ENCODE measurements at places on chromosomes 12 and 14. TPM values are rescaled to one million over a fixed set of nuclear protein-coding genes. Genes with fewer than 3 reads are reported as not detected.

Gene PLCZ1
- not detected for total RNA-seq

Gene ALDH2
- total RNA-seq, result 324 TPM

Gene RNF31
- total RNA-seq, result 82.4 TPM

Gene CFAP54
- 35.4 TPM for total RNA-seq

Gene ARHGEF25
- 23.0 TPM for total RNA-seq

Gene LRRC43
- total RNA-seq, result 10.7 TPM

Gene SRRM4
- total RNA-seq, result 0.03 TPM

Gene TMPRSS12
- not detected for total RNA-seq

Gene IL31
- total RNA-seq, result not detected

Gene PLA2G1B
- 6.5 TPM for total RNA-seq

Gene CACNA1C
- 11.7 TPM for total RNA-seq

Gene DPF3
- 0.74 TPM for total RNA-seq

DNA sequence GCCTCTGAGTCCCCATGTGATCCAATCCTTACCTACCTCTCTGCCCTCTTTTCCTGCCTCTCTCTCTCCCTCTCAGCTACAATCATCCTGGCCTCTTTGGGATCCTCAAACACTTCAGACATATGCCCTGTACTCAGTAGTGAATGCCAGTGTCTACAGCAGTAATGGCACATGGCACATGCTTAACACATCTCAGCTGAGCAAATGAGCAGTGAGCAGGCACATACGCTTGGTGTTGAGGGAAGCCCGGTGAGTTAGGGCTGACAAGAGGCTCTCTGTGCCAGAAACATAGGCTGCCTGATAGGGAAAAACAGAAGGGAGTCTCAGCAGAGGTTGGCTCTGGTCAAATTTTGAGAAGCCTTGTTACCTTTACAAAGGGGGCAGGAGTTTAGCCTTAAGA is 409.1 kb downstream of the TMEM132D start:
- no peaks in the 10 kb centered on the region for H3K27me3 ChIP-seq
- DNase-seq, result no peak
- no peak overlapping the region for H3K27ac ChIP-seq
- no peaks in the 10 kb centered on the region for H3K36me3 ChIP-seq
- H3K4me1 ChIP-seq, result no peaks in the 10 kb centered on the region

GRCh38 chr12:75236206-75236605 is 26.6 kb upstream of the KCNC2 start:
- DNase-seq, result no peak
- no peak overlapping the region for H3K27ac ChIP-seq
- H3K27me3 ChIP-seq, result no peaks in the 10 kb centered on the region
- no peaks in the 10 kb centered on the region for H3K4me1 ChIP-seq
- no peak overlapping the region for H3K4me3 ChIP-seq

GRCh38 chr14:76808990-76809389 is 3.7 kb downstream of the ANGEL1 start:
- no peak for DNase-seq
- H3K27me3 ChIP-seq, result no peaks in the 10 kb centered on the region
- no peak overlapping the region for H3K4me3 ChIP-seq
- no peak overlapping the region for H3K27ac ChIP-seq

DNA sequence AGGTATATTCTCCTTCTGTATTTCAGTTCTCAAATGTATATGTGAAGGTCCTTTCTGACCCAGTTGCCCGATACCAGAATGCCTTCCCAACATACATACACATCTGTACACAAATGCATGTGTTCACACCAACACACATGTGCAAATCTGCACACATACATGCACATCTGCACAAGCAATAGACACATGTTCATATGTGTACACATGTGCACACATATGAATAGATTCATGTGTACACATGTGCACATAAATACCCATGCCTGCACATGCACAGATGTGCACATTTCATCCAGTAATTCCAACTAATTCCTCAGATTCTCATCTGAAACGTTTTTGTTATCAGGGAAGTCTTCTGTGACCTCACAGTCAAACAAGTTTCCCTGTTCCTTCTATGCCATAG is 933.6 kb downstream of the NRXN3 start:
- no peak overlapping the region for H3K27ac ChIP-seq
- no peak overlapping the region for H3K4me3 ChIP-seq
- DNase-seq, result no peak
- H3K4me1 ChIP-seq, result no peaks in the 10 kb centered on the region
- no peaks in the 10 kb centered on the region for H3K27me3 ChIP-seq

DNA sequence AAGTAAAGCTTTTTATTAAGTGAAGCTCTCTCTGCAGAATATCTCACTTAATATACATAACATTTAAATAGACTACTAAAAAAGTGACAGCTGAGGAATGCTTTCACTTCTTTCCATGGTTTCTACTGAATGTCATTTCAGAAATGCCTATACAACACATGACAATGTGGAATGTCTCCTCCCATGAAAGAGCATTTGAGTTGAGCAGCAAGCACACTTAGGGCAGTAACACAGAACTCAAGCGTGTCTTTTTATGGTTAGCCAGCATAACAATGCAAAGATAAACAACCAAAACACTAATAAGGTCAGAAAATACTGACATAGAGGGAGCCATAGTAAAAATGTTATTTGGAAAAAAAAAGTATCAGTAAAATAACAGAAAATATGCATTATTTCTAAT is 9.4 kb downstream of the PPP1R12A start:
- H3K4me3 ChIP-seq, result no peak overlapping the region
- H3K27me3 ChIP-seq, result no peaks in the 10 kb centered on the region
- peak; percentile 27 for DNase-seq
- no peak overlapping the region for H3K27ac ChIP-seq
- H3K36me3 ChIP-seq, result no peaks in the 10 kb centered on the region

DNA sequence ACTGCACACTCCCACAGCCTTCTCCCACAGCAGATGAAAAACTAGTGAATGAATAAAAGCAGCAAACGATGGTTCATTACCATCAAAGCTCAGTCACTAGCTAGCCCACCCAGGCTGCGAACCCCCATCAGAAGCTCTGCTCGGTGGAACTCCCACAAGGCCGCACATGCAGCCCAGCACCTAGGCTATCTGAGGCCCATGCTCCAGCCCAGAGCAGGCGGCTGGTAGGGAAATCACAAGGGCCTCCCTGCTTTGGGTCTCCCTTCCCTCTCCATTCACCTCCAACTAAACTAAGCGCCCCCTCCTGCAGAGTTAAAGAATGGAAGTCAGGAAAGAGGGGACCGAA is 69.0 kb downstream of the ITPK1 start:
- H3K4me3 ChIP-seq, result no peak overlapping the region
- H3K4me1 ChIP-seq, result peaks cover 12% of the 10 kb centered on the region
- peak overlapping the region; percentile 83 for H3K27ac ChIP-seq

- H3K27me3 ChIP-seq, result no peaks in the 10 kb centered on the region
- H3K4me1 ChIP-seq, result no peaks in the 10 kb centered on the region
- H3K4me3 ChIP-seq, result no peak overlapping the region
- H3K27ac ChIP-seq, result no peak overlapping the region
- DNase-seq, result no peak
Measured at GRCh38 chr14:75494896-75495295, 27.4 kb upstream of the BATF start.

DNA sequence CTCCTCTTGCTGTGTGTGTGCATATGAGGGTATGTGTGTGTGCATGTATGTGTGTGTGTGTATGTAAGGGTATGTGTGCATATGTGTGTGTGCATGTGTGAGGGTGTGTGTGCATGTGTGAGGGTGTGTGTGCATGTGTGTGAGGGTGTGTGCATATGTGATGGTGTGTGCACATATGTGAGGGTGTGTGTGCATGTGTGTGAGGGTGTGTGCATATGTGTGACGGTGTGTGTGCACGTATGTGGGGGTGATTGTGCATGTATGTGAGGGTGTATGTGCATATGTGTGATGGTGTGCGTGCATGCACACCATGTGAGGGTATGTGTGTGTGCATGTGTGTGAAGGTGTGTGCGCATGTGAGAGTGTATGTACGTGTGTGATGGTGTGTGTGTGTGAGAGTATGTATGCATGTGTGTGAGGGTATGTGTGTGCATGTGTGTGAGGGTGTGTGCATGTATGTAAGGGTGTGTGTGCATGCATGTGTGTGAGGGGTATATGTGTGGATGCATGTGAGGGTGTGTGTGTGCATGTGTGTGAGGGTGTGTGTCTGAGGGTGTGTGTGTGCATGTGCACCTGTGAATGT is 15.4 kb downstream of the DAO start:
- H3K27me3 ChIP-seq, result peaks cover 6% of the 10 kb centered on the region
- no peak for DNase-seq

GRCh38 chr12:55818140-55818728 is 393 bp downstream of the ORMDL2 start:
- no peak for DNase-seq
- H3K36me3 ChIP-seq, result peaks cover 34% of the 10 kb centered on the region
- no peaks in the 10 kb centered on the region for H3K27me3 ChIP-seq

DNA sequence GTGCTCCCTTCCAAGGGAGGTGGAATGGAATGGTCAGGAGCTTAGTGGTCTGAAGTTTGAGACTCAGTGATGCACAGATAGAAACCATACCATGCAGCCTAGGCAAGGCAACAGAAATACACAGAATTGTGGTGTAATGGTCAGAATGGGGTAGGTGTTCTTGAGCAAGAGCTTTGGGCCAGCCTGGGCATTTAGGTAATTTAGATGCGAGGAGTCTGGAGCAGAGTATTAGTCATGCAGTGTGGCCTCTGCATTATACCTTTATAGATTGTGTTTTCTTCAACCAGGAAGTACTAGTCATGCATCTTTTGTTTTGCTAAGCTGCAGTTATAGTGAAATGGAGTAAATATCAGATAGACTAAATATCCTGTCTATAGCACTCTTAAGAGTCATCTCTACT is 118.3 kb downstream of the DAAM1 start:
- H3K27ac ChIP-seq, result no peak overlapping the region
- peaks cover 20% of the 10 kb centered on the region for H3K4me1 ChIP-seq
- H3K36me3 ChIP-seq, result no peaks in the 10 kb centered on the region
- H3K27me3 ChIP-seq, result no peaks in the 10 kb centered on the region
- no peak overlapping the region for H3K4me3 ChIP-seq

- H3K36me3 ChIP-seq, result peaks cover 9% of the 10 kb centered on the region
- DNase-seq, result no peak
- H3K27me3 ChIP-seq, result no peaks in the 10 kb centered on the region
- no peaks in the 10 kb centered on the region for H3K4me1 ChIP-seq
Measured at GRCh38 chr14:35051796-35052195, 5.7 kb downstream of the FAM177A1 start.

DNA sequence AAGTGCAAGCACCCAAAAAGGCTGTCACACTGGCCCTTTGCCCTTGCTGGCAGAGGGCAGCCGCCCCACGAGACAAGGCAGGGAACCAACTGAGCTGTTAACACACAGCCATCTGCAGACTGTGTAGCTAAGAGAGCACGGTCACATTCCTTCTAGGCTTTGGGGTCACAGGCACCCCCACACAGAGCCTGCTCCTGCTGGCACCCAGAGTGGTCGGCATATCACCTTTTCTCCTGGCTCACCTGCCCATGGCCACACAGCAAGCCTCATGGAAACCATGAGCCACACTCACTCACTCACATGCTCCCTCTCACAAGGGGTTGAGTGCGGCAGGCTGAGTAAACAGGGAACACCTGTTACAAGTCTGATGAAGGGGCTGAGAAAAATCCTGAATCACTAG is 214.5 kb downstream of the PCNX1 start:
- no peaks in the 10 kb centered on the region for H3K27me3 ChIP-seq
- no peak for DNase-seq
- no peak overlapping the region for H3K4me3 ChIP-seq
- no peak overlapping the region for H3K27ac ChIP-seq
- H3K36me3 ChIP-seq, result peaks cover 4% of the 10 kb centered on the region

DNA sequence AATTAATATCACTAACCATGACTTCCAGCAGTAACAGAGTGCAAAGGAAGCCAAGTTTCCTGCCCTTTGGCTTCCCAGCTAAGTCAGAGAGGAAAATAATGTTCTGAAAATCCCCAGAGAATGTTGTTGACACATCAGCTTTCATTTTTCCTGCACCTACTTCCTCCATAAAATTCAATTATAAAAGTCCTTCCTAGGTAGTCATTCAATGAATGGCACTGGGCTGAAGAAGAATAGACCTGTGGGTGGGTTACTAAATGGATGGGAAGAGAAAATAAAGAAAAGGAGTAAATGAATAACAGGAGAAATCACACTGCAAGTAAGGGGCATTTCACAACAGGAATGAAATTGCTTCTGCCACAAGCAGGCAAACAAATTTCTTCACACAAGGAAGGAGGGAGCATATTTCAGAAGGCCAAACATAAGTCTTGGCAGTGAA is 73.2 kb upstream of the MDM1 start:
- peaks cover 22% of the 10 kb centered on the region for H3K4me1 ChIP-seq
- peak; percentile 72 for DNase-seq
- H3K27me3 ChIP-seq, result no peaks in the 10 kb centered on the region
- peak overlapping the region; percentile 38 for H3K27ac ChIP-seq
- H3K4me3 ChIP-seq, result no peak overlapping the region
- H3K36me3 ChIP-seq, result no peaks in the 10 kb centered on the region

DNA sequence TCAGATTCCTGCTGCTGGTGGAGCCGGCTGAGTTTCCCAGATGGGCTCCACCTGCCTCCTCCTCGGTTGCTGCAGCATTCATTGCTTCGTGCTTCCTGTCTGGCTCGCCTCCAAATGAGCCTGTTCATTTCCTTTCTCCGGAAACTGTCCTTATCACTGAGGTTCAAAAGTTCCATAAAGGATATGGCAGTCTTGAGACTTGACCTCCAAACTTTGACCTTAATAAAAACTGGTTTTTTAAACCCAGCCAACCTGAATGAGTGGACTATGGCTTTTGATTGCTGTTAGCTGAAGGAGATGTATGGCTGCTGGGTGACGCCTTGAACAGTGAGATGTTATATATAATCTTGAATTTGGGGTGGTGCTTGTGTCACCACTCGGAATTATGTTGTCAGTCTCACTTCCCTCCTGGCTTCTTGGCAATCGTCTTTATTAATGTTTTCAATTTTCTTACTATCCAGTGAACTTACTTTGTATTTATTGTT is 62.7 kb downstream of the RASSF3 start:
- peak overlapping the region; percentile 68 for H3K27ac ChIP-seq
- no peak overlapping the region for H3K4me3 ChIP-seq
- peak; percentile 71 for DNase-seq
- H3K27me3 ChIP-seq, result no peaks in the 10 kb centered on the region
- H3K4me1 ChIP-seq, result peaks cover 43% of the 10 kb centered on the region
- H3K36me3 ChIP-seq, result no peaks in the 10 kb centered on the region

DNA sequence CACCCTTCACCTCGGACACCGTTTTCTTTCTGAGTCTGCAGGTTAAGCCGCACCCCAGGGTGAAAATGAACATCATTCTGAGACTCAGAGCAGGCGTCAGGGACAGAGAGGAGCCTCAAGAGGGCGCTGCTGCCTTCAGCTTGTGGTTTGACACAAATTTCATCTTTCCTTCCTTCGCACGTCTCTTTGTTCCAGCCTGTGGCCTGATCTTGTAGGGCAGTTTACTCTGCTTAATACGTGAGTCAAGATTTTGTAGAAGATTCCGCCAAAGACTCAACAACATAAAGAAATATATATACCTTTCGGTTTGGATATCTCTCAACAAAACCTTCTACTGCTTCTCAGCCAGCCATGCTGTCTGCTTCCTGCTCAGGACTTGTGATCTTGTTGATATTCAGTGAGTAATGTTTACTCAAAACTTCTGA is 329.3 kb upstream of the OR4E1 start:
- DNase-seq, result peak; percentile 49
- H3K36me3 ChIP-seq, result no peaks in the 10 kb centered on the region
- H3K27ac ChIP-seq, result no peak overlapping the region
- no peaks in the 10 kb centered on the region for H3K27me3 ChIP-seq

GRCh38 chr12:47742253-47742825 is 16.3 kb downstream of the RAPGEF3 start:
- no peak for DNase-seq
- no peak overlapping the region for H3K4me3 ChIP-seq
- H3K27me3 ChIP-seq, result no peaks in the 10 kb centered on the region
- no peak overlapping the region for H3K27ac ChIP-seq

Measured in lung (tissue), 17 donors.